ENCODE measurements at places on chromosomes 11 and 22.

- DNase-seq: no peak
Measured at GRCh38 chr11:10899121-10899830, 41.4 kb upstream of the ZBED5 start.

GRCh38 chr11:43021466-43021865 lies 290.3 kb upstream of the API5 start:
- no peak for DNase-seq

GRCh38 chr11:118998388-118998717 lies 415 bp downstream of the CENATAC start:
- DNase-seq: no peak

GRCh38 chr11:76747153-76747914 lies 35.8 kb upstream of the TSKU start:
- no peak for DNase-seq

GRCh38 chr11:35518766-35519165 lies 6.7 kb downstream of the PAMR1 start:
- DNase-seq: no peak

Measured in GM12892 (cell line).